ENCODE measurements at places on chromosomes 1 and 21.
A peak's percentile ranks its signal among the peaks of the same experiment; 100 is the strongest.

DNA sequence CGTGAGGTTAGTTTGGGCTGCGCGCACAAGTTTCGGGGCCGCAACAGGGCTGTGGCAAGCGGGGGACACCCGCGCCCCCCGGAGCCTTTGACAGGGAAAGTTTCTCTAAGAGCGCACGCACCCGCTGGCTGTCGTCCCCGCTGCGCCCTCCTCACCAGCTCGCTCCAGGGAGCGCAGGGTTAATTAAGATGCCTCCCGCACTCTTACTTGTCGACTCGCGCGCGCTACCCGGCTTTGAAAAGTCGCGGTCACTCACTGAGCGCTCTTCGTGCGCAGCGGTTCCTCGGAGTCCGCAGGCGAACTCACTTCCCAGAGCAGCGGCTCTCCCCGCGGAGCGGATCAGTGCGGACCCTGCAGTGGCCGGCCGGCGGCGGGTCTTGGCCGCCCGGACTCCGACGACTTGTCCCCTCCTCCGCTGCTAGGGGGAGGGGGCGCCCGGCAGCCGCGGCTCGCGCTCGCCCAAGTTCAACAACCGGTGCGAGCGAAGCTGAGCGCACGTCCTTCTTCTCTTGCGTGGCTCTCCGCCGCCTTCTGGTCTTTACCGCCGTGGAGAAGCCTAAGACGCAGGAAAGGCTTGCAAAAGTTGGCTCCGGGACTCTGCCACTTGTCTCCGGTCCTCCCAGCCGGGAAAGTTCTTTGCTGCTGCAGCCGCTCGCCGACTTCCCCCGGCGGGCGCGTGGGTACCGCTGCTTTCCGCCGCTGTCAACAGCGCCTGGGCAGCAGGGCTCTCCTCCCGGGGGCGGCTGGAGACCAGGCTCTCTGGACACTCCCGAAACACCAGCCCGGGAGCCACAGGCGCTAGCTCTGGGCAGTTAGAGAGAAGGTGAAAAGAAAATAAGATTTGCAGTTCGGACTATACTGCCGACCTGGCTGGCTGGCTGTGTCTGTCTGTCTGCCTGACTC is 506 bp downstream of the JUN start:
- DNase-seq = peak; percentile 36

- peak; percentile 9 for DNase-seq
These were observed at the start of gene ECM1 for GRCh38 chr1:150507912-150508864. Gene ECM1 (plus strand): TSS chr1:150508109. CDS start chr1:150508210, 101 bp downstream.

DNA sequence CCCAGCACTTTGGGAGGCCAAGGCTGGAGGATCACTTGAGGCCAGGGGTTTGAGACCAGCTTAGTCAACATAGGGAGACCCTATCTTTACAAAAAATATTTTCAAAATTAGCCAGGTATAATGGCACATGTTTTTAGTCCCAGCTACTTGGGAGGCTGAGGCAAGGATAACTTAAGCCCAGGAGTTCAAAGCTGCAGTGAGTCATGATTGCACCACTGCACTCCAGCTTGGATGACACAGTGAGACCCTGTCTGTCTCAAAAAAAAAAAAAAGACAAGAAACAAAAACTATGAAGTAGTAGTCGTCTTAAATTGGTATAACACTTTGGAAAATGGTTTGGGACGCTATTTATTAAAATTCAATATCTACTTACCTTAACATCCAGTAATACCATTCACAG is 7.7 kb downstream of the AIM2 start:
- DNase-seq = no peak

GRCh38 chr1:53304527-53304926 is 23.3 kb downstream of the LRP8 start:
- DNase-seq = no peak

DNA sequence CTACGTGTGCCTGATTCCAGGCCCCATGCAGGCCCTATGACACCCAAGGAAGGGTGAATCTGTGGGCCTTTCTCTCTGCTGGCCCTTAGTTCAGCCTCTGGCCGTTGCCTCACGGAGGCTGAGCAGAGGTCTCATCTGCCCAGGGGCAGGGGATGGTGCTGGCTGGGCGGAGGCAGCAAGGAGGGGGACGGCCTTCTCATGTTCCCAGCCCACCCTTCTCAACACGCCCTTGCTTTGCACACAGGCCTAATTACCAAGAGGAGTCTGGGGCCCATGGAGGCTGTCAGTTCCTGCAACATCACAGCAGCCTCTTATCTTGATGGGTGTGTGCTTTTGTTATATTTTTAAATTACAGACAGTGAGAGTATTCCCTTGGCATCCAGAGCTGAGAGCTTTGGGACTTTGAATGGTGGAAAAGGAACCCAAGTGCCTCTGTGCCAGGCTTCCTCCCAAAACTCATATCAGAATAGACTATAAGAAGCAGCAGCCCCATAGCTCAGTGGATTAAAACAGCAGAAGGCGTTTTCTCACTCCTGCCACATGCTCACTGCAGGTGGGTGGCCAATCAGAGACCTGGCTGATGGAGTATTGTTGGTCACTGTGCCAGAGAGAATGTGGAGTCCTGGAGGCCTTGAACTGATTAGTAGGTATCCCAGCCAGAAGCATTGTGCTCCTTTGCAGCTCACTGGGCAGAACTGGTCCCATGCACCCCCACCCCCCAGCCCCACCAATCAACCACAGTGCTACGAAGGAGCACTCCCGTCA is 164.9 kb downstream of the CAMTA1 start:
- no peak for DNase-seq

GRCh38 chr1:94614168-94614815 is 72.7 kb upstream of the F3 start:
- no peak for DNase-seq

DNA sequence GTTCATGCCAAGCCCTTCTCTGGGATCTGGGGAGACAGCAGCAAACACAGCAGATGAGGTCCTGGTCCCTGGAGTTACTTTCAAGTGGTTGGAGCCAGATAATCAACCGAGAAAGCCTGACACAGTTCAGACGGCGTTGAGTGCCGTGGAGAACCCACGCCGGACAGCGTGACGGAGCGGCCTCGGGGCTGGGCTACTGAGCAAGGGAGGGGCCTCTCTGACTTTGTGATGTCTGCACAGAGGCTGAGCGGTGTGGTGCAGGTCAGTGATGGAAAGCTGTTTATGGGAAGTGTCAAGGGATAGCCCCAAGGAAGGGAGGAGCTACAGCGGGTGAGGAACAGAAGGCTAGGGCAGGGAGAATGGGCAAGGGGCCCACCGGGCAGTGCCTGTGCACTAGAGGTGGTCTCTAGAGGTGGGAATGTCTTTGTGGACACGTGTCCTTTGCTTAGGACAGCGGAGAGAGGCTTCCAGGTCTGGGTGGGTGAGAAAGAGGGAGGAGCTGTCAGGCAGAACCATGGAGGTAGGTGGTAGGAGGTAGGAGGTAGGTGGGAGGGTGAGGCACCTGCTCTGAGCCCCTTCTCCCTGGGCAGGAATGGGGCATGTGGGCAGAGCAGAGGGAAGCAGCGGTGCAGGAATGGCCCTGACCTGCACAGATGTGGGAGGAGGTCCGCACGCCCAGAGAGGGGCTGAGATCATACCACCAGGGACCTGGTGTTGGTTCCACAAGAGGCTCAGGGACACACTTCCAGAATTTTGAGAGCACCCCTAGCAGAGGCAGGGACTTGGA is 62.8 kb downstream of the RUNX3 start:
- DNase-seq = no peak

DNA sequence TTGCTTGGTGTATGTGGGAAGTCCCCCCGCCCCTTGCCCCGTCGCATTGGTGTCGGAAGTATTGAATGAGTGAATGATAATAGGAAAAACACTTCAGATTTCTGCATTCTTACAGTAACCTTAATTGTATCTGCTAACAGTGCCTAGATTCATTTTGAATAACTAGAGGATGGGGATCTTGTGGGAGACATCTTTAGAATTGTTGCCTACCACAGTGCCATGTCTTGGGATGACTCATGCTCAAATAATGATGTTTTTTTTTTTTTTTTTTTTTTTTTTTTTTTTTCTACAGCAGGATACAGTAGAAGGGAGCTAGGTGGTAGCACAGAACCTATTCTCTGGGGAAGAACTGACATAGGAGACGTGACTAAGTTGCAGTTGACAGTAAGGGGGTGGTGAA is 237.9 kb downstream of the USP25 start:
- no peak for DNase-seq

GRCh38 chr1:46903481-46903880 is 37.8 kb downstream of the CYP4A11 start:
- no peak for DNase-seq

DNA sequence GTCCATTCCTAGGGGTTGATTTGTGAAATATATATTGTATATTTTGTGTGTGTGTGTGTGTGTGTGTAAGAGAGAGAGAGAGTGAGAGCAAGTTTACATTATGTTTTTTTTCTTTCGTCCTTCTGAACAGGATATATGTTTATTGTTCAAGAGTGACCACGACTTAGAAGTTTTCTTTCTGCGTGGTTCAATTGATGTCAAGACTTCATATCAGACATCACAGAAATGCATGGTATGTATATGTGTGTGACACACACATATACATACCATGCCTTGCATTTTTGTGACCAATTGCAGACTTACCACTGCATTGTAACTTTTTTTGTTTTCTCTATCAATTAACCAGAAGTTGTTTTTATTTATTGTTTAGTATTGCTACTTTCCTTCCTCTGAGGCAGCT is 2.5 kb downstream of the RASAL2 start:
- DNase-seq = no peak

DNA sequence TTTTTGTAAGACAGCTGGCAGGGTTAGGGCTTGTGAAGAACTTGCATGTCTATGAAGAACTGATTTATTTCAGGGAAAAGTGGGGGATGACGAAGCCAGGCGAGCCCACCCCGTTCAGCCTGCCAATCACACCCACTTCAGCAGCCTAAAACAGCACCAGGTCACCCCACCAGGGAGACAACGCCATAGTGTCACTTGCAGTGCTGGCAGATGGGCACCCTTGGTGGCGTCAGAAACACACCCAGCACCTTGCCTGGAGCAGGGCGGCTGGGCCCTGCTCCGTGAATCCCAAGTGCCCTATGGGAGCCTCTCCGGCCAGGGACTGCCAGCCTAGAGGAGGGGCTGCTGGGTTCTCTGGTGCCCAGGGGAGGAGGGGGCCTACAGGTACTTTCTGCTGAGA is 5.0 kb upstream of the NADK start:
- DNase-seq = no peak

- DNase-seq = no peak
These were observed 91.2 kb downstream of the AJAP1 start for GRCh38 chr1:4745560-4745959.

DNA sequence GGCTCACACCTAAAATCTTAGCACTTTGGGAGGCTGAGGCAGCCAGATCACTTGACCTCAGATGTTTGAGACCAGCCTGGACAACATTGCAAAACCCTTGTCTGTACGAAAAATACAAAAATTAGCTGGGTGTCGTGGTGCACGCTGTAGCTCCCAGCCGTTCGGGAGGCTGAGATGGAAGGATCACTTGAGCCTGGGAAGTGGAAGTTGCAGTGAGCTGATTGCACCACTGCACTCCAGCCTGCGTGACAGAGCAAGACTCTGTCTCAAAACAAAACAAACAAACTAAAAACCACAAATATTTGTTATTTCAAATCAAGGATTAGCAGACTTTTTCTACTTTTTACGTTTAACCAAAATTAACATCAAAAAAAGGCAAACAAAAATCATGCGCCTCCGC is 31.3 kb downstream of the INKA2 start:
- no peak for DNase-seq

- DNase-seq = no peak
These were observed 219.8 kb upstream of the DUSP10 start for GRCh38 chr1:221961532-221962292.

- DNase-seq = no peak
These were observed 179.7 kb upstream of the HOOK1 start for GRCh38 chr1:59635097-59635496.

GRCh38 chr1:44283524-44284173 is 70.4 kb downstream of the DMAP1 start:
- DNase-seq = no peak

DNA sequence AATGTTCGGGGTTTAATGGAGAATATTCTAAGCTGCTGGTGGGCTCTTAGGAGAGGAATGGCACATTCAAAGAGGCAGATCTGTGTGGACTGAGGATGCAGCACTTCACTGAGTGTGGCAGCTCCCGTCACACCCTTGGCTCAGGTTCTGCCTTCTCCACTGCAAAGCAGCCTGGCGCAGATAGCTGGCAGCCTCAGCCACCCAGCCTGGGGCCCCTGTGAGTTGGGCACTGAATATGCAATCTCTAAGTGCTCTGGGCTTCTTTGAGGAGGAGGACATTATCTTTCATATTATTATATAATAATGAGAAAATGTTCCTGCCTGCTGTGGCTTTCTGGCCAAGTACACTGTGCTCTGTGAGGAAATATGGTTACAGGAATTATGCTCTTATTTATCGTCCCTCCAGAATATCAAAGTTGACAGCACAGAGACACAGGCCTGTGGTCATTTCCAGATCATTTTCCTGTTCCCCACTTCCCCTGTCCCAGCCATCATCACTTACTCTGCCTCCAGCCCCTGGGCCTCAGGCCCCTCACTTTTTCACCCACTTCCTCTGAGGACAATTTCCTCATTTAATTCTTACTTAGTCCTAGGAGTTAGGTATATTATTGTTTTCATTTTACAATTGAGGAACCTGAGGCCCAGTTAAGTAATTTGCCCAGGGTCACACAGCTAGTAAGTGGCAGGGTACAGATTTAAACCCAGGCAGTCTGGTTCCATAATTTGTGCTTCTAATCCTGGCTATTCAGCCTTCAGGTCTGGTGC is 53.6 kb downstream of the MAB21L3 start:
- DNase-seq = no peak

DNA sequence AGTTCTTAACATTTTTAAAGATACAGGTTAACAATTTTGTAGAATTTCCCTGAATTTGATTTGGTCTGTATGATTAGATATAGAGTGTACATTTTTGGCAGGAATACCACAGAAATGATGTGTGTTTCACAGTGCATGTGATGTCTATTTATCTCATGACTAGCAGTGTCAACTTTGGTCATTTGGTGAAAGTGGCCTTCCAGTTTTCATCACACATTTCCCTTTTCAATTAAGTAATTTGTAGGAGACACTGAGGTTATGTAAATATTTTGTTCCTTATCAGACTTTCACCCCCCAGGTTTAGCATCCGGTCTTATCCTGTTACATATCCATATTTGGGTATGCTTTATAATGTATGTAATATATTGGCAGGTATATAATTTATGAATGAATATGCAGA is 41.8 kb downstream of the MAP3K7CL start:
- no peak for DNase-seq

- peak; percentile 82 for DNase-seq
These were observed at the start of gene ESRRG for GRCh38 chr1:216723274-216723780. Gene ESRRG (minus strand): TSS chr1:216723429. CDS start chr1:216723299, 130 bp downstream.
